ENCODE measurements at places on chromosomes 13 and 19.

DNA sequence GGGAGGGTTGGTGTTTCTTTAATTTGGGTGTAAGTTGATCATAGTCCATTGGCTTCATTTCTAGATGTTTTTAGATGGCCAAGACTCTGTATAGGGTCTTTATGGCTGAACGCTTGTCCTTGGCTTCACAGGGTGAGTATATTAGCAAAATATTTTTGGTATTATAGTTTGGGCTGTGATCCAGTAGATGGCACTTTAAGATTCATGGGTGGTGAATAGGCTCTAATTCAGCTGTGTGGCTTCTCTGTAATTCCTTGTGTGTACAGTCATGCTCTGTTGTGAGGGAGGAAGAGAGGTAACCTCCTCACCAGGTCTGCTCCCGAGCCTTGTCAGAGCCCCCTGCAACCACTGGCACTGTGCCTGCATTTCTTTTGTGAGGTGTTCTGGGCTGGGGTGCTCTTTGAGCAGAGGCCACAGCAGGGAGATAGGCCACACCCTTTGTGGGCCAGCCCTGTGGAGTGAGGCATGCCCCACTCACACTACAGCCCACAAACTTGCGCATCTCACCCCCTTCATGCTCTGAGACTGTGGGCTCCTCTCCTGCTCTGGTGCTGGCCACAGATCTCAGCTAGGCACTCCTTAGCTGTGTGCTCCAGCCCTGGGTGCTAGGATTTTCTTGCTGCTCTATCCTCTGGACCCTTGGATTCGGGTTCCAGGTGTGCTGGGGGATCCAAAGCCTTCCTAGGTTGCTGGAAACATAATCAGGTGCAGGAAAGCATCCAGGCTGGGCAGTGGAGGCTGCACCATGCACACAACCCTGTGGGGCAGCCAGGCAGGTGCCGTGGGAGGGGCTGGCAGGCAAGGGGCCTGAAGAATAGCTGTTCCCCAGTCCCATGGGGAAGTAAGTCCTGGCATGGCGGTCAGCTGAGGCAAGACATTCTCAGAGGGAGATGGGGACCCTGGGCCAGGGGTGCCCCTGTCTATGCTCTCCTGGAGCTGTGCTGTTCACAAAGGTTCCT, 193.9 kb downstream of the GPC5 start:
- no peak for DNase-seq

GRCh38 chr13:32811297-32811800, 204.9 kb upstream of the KL start:
- DNase-seq = no peak

GRCh38 chr13:22486490-22486889, 694.3 kb upstream of the SGCG start:
- DNase-seq = no peak

DNA sequence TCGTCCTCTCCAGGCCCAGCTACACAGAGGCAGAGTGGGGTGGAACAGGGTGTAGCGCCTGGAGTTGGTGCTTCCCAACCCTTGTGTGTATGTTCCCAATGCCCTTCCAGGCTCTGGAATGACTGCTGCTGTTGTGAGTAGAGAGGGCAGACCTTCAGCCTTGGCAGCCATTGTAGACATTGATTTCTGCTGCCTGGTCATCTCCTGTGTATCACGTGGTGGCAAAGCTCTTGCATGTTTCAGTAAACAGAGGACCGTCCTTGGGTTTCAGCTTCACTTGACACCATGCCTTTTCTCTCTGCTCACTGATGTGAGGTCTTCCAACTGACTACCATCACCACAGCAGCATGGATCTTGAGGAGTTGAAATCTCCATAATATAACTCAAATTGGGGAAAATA, 397.9 kb downstream of the COG6 start:
- no peak for DNase-seq

DNA sequence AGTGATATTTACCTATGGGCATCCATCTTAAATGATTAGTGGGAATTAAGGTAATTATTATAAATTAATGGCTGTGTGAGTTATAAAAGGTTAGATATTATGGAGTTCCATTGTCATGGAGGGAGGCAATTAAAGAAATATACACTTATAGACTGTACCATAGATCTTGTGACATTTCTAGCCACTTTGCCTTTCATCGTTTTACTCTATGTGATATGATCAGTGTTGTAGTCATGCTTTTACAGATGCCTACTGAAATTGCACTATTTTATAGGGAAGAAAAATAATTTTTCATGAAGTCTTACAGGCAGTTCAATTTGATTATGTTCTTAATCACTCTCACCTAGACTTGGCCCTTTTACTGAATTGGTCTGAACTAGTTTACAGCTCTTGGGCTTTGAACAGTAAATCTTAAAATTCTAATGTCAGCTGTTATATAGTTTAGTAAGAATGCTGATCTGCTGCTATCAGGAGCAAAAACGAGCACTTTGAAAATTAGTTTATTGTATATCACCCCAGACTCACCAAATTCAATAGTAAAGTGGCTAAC, 301.2 kb downstream of the GPC6 start:
- DNase-seq = no peak
